ENCODE measurements at places on chromosomes 7 and 10.
A peak's percentile ranks its signal among the peaks of the same experiment; 100 is the strongest.

DNA sequence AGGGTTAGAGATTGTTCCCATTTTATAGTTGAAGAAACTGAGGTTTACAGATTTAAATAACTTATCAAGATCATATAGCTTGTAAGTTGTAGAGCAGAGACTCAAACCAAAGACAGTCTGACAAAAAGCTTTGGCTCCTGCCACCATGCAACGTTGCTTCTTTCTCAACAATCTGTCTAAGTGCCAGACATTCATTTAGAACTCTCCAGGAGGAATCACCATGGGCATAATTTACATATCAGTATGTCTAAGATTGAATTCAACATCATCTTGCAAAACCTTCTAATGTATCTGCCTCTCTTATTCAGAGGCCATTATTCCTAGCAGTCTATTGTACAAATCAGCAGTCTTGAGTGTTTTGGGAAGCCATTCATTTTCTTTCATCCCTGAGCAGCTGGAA is 163.5 kb upstream of the PLXDC2 start:
- DNase-seq = no peak

DNA sequence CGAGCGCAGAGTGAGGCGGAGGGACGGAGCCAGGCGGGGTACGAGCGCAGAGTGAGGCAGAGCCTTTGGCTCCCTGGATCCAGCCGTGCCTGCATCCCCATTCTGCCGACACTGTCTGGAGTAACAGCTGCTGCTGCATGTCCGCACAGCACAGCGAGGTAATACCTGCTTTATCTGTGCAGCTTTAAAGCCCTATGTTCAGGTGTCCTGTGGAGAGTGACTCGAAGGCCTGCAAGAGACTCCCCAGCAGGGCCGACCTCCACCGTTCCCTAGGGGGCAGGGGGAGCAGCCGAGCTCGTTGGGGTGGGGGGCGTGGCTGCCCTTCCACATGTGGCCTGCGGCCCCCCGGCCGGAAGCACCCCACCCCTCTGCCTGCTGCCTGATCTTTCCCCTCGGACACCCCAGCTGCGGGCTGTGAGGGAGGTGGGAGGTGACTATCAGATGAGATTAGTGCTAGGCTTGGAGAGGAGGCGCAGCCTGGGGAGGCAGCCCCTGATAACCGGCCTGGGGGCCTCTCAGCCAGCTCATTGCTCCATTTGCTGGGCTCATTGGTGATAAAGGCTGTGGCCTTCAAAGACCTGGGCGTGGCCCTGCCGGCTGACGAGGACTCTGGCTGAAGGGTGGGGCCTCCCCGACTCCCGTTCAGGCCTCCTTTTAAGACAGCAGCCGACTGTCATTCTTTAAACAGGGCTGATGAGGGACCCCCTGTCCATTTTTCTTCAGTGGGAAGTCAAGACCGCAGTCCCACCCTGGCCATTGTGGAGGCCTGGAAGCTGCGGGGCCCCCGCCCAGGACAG is 8.0 kb downstream of the VENTX start:
- DNase-seq = no peak

DNA sequence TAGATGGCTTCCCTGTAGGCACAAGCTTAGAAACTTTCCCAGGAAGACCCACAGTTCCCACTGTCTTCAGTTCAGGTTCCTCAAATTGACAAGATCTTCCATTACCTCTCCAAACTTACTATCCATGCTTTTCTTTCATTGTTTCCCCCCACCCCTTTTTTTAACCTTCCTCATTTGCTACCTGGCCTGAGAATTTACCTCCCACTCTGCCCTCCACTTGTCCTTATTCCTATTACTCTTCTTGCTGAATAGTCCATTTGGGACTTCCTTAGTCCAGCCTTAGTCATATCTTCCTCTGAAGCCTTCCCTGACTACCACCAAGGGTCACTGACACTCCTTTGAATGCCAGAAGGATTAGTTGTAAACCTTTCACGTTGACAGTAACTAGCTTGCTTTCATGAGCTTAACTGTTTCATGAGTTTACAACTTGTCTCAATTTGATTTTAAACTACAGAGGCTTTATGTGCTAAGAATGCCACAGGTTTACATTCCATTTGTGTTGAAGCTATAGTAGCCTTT is 1.2 kb upstream of the CALU start:
- DNase-seq = peak; percentile 24

- no peak for DNase-seq
Measured at GRCh38 chr10:34033078-34033477, 698.6 kb upstream of the NRP1 start.

- DNase-seq = peak; percentile 88
Measured at GRCh38 chr10:97764519-97764931, 7.3 kb downstream of the SFRP5 start.

- DNase-seq = no peak
Measured at GRCh38 chr10:112218960-112219359, 35.4 kb upstream of the GPAM start.

DNA sequence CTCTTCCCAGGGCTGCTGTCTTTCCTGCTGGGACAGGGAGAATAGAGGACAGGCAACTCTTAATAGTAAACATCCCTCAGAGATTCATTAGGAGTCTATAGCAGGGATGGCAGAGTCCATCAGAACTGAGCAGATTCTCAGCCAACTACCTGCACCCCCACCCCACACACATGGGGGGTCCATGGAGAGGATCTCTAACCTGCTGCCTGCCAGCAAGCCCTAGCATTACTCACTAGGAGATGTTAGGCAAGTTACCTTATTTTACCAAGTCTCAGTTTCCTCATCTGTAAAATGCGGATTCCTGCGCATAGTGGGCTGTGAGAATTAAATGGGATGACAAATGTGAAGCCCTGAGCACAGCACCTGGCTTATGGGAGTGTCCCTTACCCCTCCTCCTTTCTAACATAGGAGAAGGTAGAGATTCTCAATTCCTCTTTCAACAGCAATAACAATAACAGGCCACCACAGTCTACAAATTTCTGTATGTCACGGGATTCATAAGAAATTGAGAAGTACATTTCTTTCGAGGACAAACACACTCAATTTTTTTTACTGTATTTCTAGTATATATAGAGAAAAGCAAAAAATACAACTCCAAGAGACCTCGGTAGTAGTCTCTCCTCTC is 23.8 kb upstream of the WDR11 start:
- no peak for DNase-seq

GRCh38 chr10:4670737-4671136 is 155.3 kb upstream of the AKR1E2 start:
- DNase-seq = no peak

- DNase-seq = no peak
Measured at GRCh38 chr7:50196719-50197118, 103.7 kb upstream of the ZPBP start.

GRCh38 chr10:77925795-77926565 is 575 bp downstream of the DLG5 start:
- DNase-seq = no peak

- no peak for DNase-seq
Measured at GRCh38 chr10:118809357-118810220, 54.8 kb upstream of the CACUL1 start.

- no peak for DNase-seq
Measured at GRCh38 chr7:70477036-70478010, 654.6 kb upstream of the GALNT17 start.

- DNase-seq = no peak
Measured at GRCh38 chr7:132783824-132784223, 207.6 kb upstream of the PLXNA4 start.

- no peak for DNase-seq
Measured at GRCh38 chr10:19815036-19815730, 1.0 kb upstream of the PLXDC2 start.

- no peak for DNase-seq
Measured at GRCh38 chr7:142104550-142105527, 6.7 kb upstream of the MGAM2 start.

- DNase-seq = no peak
Measured at GRCh38 chr10:117805139-117805538, 241.6 kb downstream of the RAB11FIP2 start.

DNA sequence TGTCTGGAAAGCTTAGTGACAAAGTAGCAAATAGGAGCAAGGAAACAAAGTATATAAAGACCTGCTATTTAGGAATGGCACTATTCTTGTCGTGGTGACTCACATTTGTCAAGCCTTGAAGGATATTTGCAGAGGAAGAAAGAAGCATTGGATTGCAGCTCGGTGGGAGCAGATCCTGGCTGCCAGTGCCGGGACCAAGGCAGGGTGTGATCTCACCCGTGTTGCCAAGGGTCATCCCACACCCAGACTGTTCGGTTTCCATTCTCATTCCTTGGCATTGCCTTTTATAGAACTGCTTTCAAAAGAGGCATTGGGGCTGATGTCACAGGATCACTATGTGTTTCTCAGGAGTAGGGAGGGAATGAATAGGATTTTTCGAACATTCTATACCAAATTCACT is 176.2 kb downstream of the GALNT17 start:
- DNase-seq = no peak

GRCh38 chr7:155226261-155227003 is 71.2 kb upstream of the INSIG1 start:
- DNase-seq = no peak

- DNase-seq = no peak
Measured at GRCh38 chr7:155483245-155483644, 25.3 kb downstream of the EN2 start.

GRCh38 chr10:95758351-95759025 is 2.5 kb downstream of the ENTPD1 start:
- DNase-seq = no peak

DNA sequence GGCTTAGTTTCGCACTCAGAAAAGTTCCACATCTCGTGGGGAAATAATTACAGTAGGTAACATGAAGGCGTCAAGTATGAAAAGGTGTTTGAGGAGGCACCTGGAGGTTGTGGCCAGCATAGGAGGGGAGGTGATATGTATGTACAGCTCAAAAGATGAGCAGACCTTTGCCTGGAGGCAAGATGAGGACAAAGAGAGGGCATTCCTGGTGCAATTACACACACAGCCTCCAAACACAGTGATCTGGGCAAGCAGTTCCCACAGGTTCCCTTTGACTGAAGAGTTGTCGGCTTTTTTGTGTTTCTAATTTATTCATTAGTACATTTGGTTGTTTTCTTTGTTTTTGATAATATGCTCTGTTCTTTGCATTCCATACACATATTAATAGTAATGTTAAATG is 46.9 kb downstream of the CDK14 start:
- no peak for DNase-seq

- DNase-seq = no peak
Measured at GRCh38 chr10:14173706-14174594, 156.8 kb downstream of the FRMD4A start.

- no peak for DNase-seq
Measured at GRCh38 chr10:68092512-68092911, 16.8 kb upstream of the MYPN start.

Data from NAMALWA (cell line).